ENCODE measurements at places on chromosomes 5 and 9.

- no peak for DNase-seq
Measured at GRCh38 chr9:73091909-73092308, 59.8 kb upstream of the ANXA1 start.

DNA sequence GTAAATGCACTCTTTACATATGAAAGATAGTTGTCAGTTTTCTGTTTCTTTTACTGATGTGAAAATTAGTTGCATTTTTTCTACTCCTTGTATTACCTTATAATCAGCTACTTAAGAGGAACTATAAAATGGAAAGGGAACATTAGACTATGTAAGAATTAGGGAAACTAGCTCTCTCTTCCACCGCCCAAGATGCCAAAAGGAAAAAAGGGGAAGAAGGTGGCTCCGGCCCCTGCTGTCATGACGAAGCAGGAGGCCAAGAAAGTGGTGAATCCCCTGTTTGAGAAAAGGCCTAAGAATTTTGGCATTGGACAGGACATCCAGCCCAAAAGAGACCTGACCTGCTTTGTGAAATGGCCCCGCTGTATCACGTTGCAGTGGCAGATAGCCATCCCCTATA, 15.2 kb upstream of the HOMER1 start:
- DNase-seq: no peak

DNA sequence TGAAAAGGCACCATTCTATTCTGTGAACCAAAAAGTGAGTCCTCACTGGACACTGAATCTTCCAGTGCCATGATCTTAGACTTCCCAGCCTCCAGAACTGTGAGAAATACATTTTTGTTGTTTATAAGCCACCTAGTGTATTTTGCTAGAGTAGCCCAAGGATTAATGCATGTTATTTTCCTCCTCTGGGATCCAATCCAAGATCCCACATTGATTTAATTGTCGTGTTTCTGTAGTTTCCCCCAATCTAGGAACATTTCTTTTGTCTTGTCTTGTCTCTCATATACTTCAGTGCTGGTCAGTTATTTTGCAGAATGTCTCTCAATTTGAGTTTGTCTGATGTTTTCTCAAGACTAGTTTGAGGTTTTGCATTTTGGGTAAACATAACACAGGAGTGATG, 36.4 kb downstream of the GDNF start:
- no peak for DNase-seq

GRCh38 chr5:74648835-74649293, 8.3 kb upstream of the ENC1 start:
- no peak for DNase-seq

- DNase-seq: no peak
Measured at GRCh38 chr5:131607903-131608540, 27.0 kb downstream of the RAPGEF6 start.

GRCh38 chr9:127347831-127348776, 48.9 kb upstream of the SLC2A8 start:
- no peak for DNase-seq

DNA sequence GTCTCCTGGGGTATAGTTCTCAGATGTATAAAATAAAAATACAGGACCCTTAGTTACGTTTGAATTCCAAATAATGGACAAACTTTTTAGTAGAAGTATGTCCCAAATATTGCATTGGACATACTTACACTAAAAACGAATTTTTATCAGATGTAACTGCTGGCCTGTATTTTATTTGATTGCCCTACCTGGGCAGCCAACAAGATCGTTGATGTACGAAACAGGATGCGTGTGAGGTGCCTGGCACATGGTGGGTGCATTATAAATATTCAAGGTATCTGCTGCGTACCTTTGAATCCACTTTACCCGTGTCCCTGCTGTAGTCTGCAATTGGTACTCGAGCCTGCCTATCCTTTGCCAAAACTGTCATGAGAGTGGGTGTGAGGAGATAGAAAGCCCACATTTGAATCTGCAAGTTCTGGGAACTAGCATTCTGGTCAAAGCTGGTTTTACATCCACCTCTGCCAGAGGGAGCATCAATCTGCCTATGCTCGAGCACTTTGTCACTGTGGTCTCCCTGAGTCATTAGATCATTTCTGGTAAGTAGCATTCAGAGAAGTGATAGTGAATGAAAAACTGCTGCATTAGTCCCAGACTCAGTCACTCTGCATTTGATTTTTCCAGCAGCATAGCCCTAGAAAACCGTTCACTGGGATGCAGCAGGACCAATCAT, 133.7 kb upstream of the IQGAP2 start:
- no peak for DNase-seq

- no peak for DNase-seq
Measured at GRCh38 chr5:37867654-37868053, 27.8 kb upstream of the GDNF start.

DNA sequence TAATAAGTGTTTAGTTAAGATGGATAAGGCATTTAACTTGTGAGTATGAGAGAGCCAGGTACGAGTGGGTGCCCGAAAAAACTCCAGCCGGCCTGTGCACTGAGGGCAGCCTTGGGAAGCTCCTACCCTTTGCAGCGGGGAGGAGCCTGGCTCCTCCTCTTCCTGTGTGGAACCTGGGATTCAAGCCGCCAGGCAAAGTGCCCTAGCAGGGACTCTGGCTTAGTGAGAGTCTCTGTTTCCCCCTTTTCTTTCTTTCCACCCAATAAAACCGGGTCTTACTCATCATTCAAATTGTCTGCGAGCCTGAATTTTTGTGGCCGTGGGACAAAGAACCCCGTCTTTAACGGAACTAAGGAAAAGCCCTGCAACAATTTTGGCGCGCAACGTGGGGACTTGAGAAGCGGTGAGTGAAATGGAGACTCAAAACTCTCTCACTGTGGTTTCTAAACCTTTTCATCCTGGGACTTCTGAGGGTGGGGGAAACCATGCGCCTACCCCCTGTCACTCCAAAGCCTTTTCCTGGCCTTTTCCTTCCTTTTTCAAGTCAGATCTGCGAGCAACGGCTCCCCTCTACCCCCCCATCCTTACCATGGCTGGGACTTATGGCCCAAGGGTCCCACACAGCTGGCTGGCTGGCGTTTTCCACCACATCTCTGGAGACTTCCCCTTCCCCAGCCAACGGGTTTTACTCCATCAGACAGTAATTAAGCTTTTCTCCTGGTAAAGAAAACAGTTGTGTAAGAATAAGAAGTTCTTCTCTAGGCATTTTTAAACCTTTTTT, 535.7 kb upstream of the ACO1 start:
- no peak for DNase-seq

DNA sequence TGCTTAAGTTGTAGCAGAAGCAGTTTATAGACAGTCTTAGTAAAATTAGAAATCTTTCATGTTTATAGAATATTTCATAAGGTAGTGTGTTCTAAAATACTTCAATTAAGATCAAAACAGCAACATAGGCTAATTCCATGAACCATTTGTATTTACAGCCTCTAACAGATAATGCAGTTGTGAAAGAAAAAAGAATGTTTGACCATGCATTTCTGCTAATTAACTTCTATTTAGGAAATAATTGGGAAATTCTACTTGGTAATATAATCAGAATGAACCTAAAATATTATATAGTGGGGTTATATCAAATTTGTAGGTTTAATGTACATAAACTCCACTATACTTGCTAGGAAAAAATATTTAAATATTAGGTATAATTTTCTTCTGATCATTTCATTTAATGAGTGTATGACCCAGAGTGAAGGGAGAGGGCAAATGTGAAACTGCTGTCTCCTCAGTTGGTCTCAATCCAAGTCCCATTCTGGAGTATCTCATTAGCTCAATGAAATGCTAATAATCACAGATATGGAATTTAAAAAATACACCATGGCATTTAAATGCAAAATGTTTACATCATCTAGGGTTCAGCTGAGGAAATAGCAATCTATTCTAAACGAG, 34.9 kb downstream of the ALDH1A1 start:
- DNase-seq: no peak

- no peak for DNase-seq
Measured at GRCh38 chr5:31007672-31008071, 185.8 kb upstream of the CDH6 start.

GRCh38 chr5:1137567-1138444, 25.9 kb upstream of the SLC12A7 start:
- no peak for DNase-seq

GRCh38 chr9:105647595-105648349, 14.5 kb upstream of the TAL2 start:
- no peak for DNase-seq
